ENCODE measurements at places on chromosomes 3 and 15.

DNA sequence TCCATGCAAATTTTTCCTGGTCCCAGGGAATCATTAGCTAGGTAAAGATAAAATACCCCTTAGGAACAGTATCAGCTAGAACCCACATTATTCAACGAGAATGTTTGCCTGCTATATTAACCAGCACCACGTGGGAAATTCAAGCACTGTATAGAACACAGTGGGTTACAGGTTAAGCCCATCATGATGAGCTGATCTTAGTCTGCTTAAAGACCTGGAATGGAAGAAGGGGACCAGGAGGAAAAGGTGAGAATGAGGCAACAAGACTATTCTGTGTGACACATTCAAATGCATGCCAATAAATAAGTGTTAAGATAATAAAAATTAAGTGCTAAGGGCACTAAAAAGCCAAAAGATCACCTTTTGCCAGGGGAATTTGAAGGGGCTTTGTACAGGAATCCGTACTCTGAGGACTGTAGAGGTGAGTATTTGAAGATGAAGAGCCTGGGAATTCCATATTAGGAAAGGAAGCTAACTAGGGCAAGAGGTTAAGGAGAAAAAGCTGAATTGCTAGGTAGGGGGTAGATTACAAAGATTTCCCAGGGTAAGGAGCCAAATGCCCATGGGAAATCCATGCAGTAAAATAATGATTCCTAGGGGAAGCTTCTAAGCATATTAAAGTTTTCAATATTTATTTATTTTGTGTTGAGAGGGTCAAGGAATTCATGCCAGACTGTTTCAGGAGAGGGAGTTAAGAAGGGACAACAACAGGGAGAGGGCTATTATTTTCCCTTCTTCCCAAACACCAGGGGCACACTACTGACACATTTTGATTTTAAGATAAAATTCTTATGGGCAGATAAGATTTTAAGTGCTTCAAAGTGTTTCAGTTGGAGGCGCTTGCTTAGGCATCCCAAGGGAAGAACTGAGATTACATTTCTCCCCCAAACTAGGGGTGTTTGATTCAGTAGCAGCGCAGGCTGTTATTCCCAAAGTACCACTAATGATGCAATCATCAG, 2.3 kb upstream of the MED12L start:
- DNase-seq, result no peak

DNA sequence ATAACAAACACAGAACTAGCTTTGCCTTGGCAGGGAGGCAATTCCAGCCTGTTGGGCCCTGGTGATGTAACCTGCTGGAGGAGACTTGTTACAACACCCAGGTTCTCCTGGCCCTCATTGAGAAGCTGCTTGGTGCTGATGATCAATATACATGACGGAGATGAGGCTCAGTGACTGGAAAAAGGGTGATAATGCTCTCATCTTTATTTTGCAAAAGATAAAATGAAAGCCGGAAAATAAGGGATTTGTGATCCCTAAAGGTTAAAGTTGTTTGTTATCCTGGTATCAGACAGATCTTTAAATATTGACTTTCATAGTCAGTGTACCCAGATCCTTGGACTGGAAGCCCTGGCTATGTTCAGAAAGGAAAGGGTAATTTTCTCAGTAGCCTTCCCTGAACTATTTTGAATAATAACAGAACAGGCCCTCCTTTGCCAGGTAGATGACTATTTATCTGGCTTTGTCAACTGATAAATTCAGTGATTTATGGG, 118.9 kb upstream of the MEIS2 start:
- no peak for DNase-seq

GRCh38 chr15:47961401-47962090, 159.2 kb upstream of the SLC24A5 start:
- no peak for DNase-seq

GRCh38 chr3:188627652-188628051, 473.7 kb downstream of the LPP start:
- DNase-seq, result no peak

DNA sequence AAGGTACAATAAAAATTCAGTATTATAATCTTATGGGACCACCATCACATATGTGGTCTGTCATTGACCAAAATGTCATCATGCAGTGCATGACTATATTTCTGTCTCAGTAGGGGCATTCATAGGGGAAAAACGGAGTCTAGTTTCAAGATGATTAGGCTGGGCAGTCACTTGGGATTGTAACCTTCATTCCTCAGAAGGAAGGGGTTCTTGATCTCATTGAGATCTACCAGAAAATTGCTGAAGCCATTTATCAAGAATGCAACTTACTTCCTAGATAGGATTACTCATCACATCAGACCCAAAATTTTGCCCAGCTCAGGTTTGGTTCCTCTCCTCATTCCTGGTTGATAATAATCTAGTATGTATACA, 37.3 kb downstream of the BTD start:
- no peak for DNase-seq

All from stimulated activated CD8-positive, alpha-beta memory T cell treated with anti-CD3 and anti-CD28 coated beads, Interleukin-4, amount 100 ng/mL, for 1 hour (primary cell).